Brain microvascular endothelial cell (primary cell): ENCODE measurements at places on chromosomes 2 and 18.

DNA sequence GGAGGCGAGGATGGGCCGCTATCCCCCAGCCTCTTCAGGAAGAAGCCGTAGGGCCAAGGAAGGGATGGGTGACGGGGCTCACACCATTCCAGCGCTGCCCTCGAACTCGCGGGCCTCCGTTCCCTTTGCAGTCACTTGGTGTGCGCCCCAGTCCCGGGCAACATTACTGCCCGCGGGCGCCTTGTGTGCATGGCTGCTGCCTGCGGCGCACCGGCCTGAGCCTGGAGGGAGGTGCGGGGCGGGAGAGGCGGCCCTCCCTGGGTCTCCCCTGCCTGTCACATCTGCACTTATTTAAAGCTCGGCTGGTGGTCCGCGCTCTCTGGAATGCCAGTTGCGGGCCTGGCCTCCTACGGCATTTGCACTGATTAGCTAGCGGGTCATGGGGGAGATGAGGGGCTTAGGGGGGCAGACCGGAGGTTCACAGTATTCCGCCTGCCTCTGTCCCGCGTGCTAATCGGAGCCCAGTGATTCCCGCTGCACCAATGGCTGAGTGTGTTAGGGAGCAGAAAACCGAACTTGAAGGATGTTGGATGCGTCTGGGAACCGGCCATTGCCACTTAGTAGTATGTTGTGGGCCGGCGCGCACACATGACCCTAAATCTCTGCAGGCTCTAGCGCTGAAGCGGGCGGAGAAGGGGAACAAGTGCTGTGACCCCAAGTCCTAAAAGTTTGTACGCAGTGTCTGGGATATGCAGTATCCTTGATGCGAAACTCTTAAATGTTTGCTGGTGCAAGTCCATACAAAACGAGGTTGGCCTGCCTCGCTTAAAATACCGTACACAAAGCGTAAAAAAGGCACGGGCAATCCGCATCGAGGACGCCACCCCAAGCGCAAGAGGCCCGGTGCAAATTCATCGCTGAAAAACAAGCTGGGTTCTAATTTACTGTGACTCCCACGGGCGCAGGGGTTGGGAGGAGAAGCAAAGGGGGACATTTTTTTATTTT, 161.2 kb upstream of the SIX2 start:
- peak; percentile 28 for DNase-seq

DNA sequence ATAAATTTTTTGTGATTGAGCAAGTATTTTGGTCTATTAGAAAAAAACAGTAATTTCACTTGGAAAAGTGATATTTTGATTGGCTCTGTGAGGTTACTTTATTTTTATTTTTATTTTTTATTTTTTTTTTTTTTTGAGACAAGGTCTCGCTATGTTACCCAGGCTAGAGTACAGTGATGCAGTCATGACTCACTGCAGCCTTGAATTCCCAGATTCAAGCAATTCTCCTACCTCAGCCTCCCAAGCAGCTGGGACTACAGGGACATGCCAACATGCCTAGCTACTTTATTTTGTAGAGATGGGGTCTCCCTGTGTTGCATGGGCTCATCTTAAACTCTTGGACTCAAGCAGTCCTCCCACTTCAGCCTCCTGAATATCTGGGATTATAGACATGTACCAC, 60.9 kb upstream of the MGAT5 start:
- peak; percentile 72 for DNase-seq

DNA sequence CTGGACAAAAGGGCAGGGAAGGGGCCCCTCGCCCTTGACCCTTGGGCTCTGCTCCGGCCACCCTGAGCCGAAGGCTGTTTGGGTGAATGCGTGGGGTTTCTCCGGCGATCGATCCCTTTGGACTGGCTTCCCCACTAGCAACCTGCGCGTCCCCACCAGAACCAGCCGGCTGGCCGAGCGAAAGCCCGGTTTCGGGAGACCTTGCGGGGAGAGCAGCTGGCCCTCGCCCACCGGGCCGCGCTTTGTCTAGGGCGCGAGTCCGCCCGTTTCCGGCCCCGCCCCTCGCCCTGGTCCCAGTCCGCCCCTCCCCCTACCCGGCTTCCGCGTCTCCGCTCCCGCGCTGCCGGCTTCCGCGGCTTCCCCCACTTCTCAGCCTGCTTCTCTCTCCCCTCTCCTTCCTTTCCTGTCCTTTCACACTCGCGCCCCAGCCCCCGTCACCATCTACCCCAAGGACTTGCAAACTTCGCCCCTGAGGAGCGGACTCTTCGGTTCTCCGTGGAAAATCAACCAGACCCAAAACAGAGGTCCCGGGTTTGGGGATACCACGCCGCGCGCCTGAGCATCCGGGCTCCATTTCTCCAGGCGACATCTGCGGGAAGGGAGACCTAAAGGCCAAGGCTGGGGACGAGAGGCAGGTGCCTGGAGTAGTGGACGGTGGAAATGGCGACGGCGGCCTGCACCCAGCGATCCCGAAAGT, 48.0 kb upstream of the ATP6V1B1 start:
- DNase-seq: no peak

GRCh38 chr2:190129421-190130199, 67.1 kb upstream of the MSTN start:
- DNase-seq: no peak

- no peak for DNase-seq
Observed at GRCh38 chr2:153622285-153622684, 143.7 kb upstream of the RPRM start.

DNA sequence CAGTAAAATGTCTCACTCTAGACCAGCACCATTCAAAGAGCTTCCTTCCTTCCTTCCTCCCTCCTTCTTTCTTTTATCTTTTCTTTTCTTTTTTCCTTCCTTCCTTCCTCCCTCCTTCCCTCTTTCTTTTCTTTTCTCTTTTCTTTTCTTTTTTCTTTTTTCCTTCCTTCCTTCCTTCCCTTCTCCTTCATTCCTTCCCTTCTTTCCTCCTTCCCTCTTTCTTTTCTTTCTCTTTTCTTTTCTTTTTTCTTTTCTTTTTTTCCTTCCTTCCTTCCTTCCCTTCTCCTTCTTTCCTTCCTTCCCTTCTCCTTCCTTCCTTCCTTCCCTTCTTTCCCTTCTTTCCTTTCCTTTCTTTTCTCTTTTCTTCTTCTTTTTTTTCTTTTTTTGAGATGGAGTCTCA, 985.1 kb downstream of the DSC3 start:
- no peak for DNase-seq

DNA sequence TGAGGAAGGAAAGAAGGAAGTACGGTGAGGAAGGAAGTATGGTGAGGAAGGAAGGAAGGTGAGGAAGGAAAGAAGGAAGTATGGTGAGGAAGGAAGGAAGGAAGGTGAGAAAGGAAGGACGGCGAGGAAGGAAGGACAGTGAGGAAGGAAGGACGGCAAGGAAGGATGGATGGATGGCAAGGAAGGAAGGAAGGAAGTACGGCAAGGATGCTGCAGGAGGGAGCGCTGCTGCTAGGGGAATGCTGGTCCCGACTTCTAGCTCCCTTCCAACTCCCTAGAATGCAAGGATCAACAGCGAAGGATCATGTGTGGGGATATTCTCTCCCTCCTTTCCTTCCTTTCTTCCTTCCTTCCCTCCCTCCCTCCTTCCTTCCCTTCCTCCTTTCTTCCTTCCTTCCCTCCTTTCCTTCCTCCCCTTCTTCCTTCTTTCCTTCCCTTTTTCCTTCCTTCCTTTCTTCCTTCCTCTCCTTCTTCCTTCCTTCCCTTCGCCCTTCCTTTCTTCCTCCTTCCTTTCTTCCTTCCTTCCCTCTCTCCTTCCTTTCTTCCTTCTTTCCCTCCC, 42.3 kb upstream of the SLC66A3 start:
- no peak for DNase-seq

GRCh38 chr2:127193967-127194280, 26.2 kb downstream of the CYP27C1 start:
- peak; percentile 33 for DNase-seq

DNA sequence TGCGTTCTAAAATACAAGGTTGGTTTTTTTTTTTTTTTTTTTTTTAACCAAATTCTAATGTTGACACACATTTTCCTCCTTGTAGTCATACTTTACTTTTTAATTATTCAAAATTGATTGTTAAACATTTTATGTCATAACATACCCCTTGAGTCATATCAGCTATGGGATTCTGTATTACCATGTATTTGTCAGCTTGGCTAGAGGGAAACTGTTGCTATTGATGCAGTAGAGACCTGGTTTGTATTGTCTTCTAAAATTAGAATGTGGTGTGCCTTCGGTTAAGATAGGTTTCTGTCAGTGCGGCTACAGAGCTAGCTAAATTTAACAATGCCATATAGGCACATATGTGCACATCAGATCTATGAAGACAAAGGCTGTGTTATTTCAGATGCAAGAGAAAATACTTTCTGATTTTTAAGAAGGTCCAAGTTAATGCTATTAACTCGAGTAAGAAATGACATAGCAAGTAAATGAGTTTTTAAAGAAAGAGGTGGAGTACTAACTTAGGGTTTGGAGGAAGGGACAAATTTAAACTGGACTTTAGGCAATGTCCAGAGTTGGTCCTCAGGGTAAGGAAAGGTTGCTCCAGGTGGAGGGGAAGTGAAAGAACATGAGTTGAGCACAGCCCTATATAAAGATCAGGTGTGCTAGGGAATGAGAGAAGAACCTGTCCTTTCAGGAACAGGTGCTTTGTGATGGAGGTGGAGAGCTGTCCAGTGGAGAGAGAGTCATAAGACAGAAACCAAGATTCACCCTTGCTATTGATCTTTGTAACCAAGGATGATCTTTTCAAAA, 152.3 kb downstream of the PRPF40A start:
- no peak for DNase-seq

- DNase-seq: no peak
Observed at GRCh38 chr2:139080244-139080643, 300.1 kb upstream of the NXPH2 start.

DNA sequence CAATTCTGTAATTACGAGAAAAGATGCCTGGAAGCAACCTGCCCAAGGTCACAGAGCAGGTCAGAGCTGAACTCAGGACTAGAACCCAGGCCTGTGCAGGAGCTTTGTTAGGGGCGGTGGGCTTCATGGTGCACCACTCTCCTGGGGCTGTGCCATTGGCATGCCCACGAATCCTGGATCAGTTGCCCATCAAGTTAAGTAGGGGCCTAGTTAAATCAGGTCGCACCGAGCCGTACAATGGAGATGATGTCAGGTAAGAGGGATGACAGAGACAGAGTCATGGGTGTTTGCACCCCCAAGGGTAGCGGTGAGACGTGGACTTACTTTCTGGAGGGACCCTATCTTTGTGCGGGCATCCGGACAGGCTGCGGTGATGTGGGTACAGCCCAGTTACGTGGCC, 172.6 kb upstream of the PXDN start:
- no peak for DNase-seq

DNA sequence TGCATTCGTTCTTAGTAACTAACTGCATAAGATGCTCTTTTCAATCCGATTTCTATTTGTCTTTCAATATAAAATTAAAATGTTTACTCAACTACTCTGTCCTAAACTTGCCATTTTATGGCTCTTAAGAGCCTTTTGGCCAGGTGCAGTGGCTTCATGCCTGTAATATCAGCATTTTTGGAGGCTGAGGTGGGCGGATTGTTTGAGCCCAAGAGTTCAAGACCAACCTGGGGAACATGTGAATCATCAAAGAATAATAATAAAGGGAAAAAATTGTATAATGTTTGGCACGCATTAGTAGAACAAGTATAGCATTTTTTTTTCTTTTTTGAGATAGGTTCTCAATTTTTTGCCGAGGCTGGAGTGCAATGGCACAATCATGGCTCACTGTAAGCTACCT, 92.5 kb downstream of the C2orf74 start:
- DNase-seq: no peak

- DNase-seq: no peak
Observed at GRCh38 chr2:227252831-227253230, 72.2 kb upstream of the MFF start.

- DNase-seq: no peak
Observed at GRCh38 chr2:48110492-48110891, 204.2 kb upstream of the FBXO11 start.

DNA sequence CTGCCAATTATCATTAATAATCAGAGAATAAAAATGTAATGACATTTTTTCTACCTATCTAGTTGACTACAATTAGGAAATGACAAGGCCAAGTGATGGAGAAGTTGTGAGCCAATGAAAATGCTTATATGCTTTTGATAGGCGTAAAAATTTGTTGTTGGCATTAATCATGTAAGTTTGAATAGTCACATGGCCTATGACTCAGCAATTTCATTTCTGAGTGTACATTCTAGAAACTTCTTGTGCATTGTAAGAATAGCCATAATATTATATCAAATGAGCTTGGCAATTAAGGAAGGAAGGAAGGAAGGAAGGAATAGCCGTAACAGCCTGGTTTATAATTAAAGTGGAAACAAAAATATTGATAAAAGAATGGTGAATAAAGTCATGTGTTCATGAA, 179.9 kb downstream of the PTH2R start:
- DNase-seq: no peak

GRCh38 chr18:11504962-11505361, 104.4 kb upstream of the SLC35G4 start:
- no peak for DNase-seq

DNA sequence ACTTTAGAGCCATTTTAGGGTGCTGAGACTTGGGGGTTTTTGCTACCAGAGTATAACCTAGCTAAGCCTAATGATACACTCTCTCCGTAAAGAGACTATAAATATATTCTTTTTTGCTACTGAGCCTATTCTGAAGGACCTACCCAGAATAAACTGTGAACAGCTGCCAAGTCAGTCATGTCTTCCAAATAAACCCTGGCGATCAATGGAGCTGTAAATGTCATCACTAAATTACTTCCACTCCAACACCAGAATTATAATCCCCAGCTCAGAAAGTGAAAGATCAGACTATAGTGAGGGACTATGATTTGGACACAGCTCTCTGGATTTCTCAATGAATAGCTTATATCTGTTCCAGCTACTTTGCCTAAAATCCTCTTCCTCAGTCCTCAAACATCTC, 178.9 kb downstream of the METTL4 start:
- DNase-seq: no peak

DNA sequence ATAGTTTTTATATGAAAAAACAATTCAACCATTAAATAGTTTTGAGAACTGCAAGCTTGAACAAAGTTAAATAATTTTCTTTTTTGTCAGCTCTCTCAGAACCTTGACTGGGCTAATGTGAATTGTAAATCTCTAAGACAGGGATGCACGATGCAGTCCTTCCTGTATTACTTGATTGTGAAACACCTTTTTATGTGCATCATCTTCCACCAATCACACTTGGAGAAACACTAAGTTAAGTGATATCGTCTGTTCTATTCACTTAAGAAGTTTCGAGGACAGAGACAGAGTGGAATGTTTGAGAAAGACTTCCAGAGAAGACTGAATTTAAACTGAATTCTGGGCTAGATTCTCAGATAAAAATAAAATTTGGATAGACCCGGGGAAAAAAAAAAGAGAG, 238.2 kb downstream of the MREG start:
- no peak for DNase-seq

- no peak for DNase-seq
Observed at GRCh38 chr2:225065882-225066281, 23.6 kb upstream of the DOCK10 start.

GRCh38 chr2:234650911-234651310, 154.0 kb upstream of the ARL4C start:
- no peak for DNase-seq

DNA sequence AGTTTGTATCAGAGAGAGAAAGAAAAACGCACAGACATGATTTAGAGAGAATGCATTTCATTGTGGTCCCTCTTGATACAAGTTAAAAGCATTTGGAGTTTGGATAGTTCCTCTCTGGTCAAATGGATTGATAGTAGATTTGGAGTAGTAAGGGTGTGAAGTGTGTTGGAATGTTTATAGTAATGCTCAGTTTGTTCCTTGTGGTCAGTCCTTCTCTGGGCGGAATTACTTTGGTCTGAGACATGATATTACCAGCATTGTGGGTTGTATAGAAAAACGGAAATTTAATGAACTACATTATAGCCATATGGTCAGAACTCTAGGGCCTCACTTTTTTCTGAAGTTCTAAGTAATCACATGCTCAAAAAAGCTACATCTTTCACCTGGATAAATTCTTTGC, 178.9 kb downstream of the AGAP1 start:
- DNase-seq: no peak
